ENCODE measurements at places on chromosomes 2 and 18.
A peak's percentile ranks its signal among the peaks of the same experiment; 100 is the strongest.

- no peak for DNase-seq
These were observed 112.9 kb downstream of the PXDN start for GRCh38 chr2:1631292-1632001.

- DNase-seq = peak; percentile 14
These were observed 4.0 kb downstream of the SNORC start for GRCh38 chr2:232873909-232874641.

DNA sequence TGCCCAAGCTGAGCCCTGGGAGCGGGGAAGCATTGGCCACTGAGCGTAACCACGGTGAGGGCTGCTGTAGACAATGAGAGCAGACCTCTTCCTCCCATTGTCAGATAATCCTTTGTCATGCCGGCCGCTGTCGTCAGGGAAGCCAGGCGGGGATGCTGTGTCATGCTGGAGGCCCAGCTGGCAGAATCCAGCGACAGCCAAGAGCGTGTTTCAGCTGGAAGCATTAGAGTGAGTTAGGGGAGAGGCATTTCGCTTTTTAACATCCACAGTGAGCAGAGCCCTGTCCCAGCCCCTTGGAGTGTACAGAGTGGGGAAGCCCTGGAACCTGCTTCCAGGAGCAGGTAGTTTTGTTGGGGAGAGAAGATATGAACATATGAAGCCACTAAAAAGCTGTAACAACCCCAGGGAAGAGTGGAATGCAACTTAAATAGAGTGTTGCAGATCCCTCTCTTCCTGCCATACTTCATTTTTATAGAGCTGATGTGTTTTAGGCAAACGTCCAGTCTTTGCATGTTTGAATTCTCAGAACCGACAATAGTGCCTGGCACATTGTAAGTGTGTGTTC is 7.0 kb downstream of the CTIF start:
- DNase-seq = no peak

GRCh38 chr2:31688282-31688681 is 107.5 kb upstream of the SRD5A2 start:
- no peak for DNase-seq

- no peak for DNase-seq
These were observed 1420.3 kb upstream of the PIK3C3 start for GRCh38 chr18:40534723-40535122.

- no peak for DNase-seq
These were observed 46.2 kb downstream of the LBH start for GRCh38 chr2:30277582-30277981.

- no peak for DNase-seq
These were observed 31.4 kb upstream of the RHOB start for GRCh38 chr2:20415511-20415918.

DNA sequence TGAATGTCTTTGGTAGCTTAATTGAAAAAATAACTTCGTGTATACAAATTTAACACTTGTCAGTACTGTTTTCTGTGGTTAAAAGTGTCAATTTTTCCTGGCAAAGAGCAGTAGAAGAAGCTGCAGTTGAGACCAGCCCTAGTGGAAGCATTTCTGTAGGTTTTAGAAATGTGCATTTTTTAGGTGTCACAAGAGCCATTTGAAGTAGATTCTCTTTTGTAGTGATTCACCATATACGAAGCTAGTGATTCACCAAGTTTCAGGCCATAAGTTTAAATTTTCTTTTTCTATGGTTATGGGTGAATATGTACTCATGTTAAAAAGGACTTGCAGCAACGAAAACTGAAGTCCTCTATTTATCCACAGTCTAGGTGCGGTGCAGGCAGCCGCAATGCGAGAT is 4.2 kb downstream of the NABP1 start:
- no peak for DNase-seq

DNA sequence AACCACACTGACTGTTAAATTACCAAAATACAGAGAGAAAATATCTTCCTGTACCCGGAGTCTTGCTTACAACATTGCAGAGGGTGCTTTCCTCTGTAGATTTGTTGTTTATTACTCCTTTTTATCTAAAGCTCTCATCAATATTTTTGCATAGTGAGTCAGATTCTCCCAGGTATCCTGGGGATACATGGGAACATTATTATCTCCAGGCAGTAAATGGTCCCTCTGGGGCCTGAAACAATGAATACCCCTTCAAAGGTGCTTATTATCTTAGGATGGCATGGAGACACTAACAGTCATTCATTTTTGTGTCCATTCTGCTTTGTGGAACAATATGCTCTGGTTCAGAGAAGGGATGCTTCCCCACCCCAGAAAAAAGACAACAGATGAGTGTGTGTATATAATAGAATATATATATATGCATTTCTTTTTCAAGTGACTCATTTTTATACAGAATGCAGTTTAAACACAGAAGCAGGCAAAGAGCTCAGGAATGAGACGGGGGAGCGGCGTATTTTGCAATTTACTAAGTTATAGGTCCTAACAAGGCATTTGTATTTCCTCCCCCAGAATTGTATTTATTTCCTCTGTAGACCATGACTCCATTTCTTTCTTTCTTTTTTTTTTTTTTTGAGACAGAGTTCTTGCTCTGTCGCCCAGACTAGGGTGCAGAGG is 424.8 kb upstream of the ZEB2 start:
- DNase-seq = no peak

DNA sequence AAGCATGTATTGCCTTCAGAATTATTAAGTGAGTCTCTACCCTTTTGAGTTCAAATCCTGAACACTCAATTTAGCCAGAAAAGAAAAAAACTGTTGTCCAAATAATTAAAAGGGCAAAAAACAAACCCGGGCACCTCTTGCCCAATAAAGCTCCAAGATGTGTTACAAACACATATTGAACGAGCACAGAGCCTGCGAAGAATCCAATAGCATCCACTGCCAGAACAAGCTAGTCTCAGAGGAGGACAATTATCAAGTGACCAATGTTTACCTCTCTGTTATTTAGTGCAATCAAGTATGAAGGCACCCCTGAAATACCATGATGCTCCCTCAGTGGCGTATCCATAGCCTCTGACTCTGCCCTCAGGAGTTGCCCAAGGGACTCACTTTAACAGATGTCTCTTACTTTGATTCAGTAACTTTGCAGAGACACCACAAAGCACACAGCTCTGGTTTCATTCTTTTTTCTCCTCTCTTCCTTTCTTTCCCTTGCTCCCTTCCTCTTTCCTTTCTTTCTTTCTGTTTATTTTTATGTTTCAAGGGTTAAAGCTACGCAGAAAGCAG is 93.5 kb upstream of the SPATS2L start:
- DNase-seq = no peak

GRCh38 chr2:177207101-177207500 is 5.5 kb upstream of the HNRNPA3 start:
- no peak for DNase-seq

DNA sequence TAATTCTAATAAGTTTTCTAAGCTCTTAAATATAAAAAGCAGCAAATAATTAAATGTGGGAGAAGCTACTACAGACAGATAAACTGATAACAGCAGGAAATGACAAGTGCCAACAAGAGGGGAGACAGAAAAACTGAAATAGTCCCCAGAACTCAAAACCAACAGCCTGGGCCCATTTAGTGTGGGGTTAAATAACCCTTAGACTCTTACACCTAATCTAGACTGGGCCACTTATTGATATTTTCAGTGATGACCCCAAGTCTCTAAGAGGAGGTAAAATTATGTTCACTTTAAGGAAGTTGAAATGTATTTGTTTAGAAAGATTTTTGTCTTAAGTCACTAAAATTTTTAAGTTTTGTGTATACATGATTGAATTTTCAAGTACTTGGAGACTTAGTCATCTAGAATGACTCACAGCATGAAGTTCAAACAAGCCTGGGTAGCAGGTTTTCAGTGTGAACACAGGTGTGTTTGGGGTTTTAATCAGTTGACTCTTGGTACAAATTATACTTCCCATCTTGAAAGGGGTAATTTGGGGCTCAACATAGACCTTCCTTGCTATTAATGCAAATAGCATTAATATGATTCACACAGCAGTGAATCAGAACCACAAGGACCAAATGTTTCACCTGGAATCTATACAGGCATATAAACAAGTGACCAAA is 54.9 kb upstream of the MYO3B start:
- DNase-seq = no peak

DNA sequence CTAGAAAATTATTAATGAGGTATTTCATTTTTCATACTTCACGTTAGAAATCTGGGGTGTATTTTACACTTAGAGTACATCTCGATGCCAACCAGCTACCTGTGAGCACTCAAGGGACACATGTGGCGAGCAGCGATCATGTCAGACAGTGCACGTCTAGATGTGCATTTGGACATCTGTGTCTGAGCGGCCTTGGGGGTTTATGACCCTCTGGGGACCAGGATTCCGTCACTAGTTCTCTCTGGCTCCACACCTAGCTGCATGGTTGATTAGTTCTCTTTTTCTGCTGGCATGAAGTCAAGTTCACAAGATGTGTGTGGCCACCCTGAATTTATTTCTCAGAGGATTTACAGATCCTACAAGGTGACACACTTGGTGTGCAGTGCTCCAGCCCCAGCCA is 192.2 kb downstream of the TSN start:
- no peak for DNase-seq

- DNase-seq = no peak
These were observed 96.3 kb upstream of the FZD7 start for GRCh38 chr2:201937343-201937742.

- DNase-seq = no peak
These were observed 24.3 kb upstream of the UGP2 start for GRCh38 chr2:63817382-63817781.

GRCh38 chr2:141570474-141571131 is 560.2 kb downstream of the LRP1B start:
- no peak for DNase-seq

- peak; percentile 80 for DNase-seq
These were observed 53.8 kb upstream of the RBM44 start for GRCh38 chr2:237744613-237745249.

GRCh38 chr2:166539340-166540162 is 45.5 kb upstream of the SCN7A start:
- DNase-seq = no peak

DNA sequence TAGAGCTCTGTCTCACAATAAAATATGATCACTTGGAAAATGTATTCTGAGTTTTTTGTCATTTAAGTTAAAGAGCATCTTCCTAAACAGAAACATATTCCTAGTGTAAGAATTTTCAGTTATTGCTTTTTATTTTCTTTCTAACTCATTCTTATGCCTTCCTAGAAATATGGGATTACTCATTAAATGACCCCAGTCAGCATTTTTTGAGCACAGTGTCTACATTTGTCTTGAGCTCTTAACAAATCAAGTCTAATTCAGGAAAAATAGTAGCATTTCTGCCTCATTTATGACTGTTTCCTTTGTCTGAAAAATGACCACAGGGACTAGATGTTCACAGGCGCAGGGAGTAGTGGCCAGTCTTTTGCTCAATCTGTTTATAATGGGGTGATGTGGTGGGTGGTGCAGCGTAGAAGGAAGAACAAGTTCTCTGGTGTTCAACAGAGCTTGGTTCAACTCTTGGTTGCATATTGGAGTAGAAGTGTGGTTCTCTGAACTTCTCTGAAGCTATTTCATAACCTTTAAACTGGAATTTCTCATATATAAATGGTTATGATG is 267.1 kb downstream of the CYRIA start:
- DNase-seq = no peak

GRCh38 chr2:54535599-54536195 is 79.6 kb downstream of the SPTBN1 start:
- DNase-seq = no peak

DNA sequence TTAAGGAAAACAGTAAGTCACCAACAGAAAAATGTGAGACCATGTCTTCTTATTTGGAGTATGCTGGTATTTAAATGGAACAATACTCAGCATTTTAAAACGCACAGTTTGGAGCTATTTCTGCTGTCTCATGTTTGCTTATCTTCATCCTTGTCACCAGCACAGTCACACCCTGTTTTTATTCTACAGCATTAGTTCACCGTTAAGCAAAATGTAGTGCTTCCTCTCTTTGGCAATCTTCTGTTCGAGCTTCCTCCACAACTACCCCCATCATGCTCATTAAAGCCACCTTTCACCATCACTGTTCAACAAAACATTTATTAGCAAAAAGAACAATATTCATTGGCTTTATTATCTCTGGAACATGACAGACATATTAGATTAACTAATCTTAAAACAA is 64.0 kb downstream of the SLC40A1 start:
- DNase-seq = no peak

GRCh38 chr18:79071037-79071436 is 1.8 kb downstream of the ATP9B start:
- no peak for DNase-seq

DNA sequence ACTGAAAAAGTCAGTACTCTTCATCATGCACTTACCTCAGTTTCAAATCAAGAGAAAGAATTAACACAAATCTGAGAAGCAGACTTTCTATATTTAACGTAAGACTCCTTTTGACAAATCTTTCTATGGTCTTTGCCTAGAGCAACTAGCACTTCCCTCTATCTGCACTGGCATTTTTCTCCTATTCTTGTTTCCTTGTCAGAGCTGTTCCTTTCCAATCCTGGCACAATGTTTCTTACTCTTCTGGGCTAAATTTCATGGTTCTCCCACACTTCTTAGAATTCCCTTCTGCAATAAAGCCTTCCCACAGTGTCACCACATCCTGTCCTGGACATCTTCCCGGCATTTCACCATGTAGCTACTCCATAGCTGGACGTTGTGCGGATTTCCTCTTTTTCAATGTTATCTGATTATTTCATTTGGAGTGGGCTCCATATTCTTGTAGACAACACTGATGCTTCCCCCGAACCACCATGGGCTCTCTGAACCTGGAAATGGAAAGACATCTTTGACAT is 144.7 kb upstream of the CTNNA2 start:
- DNase-seq = no peak

- no peak for DNase-seq
These were observed 180.2 kb downstream of the OSR1 start for GRCh38 chr2:19178175-19178574.

DNA sequence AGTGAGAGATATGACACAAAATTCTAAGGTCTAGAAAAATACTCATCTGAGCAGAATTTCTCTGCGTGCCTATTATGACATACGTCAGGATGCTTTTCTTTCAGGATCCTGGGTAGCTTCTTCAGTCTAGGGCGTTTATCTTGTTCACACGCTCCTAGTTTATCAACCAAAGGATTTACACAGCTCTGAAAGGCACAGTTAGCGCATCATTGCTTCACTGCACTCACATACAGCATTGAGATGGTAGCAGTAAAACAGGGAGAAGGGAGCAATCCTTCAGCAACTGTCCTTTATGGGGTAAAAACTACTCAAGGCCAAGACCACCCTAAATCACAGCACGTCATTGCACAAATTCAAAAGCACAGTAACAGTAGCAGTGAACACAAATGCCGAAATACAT is 222.8 kb downstream of the SUCLG1 start:
- DNase-seq = no peak

- no peak for DNase-seq
These were observed 12.4 kb upstream of the INO80C start for GRCh38 chr18:35510076-35510651.

DNA sequence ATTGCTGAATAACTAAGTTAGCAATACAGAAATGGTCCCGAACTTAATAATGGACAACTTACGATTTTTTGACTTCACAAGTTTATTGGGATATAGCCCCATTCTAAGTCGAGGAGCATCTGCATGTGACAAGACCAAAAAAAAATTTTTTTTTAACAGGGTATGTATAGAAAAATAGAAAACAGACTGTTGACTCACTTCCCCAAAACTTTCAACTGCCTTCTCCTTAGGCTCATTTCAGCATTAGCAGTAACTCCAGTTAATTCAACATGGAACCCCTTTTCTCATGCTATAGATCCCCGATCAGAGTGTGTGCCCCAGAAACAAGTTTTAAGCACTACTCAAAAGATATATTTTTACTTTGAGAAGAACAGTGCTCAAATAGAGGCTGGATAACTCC is 5.4 kb downstream of the CD302 start:
- no peak for DNase-seq
